ENCODE measurements at places on chromosomes 4 and X.
A peak's percentile ranks its signal among the peaks of the same experiment; 100 is the strongest.

DNA sequence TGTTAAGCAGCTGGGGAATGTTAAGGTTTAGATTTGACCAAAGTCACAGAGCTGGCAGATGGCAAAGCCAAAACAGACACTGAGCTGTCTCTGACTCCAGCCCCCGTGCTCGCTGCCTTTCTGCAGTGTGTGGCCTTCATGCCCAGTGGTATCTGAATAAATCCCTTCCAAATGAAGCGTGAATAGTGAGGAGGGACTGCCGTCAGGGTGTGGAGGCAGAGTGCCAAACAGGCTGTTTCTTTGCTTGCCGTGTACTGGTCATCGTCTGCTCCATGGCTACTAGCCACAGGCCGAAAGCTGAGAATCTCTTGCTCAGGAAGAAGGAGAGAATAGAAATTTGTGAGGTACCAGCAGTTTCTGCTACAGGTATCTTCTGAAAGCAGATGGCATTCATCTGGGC, 19.7 kb downstream of the PRIMPOL start:
- H3K36me3 ChIP-seq: peaks cover 57% of the 10 kb centered on the region
- DNase-seq: no peak
- H3K4me1 ChIP-seq: peaks cover 23% of the 10 kb centered on the region
- H3K27me3 ChIP-seq: no peaks in the 10 kb centered on the region

- no peak for DNase-seq
- H3K36me3 ChIP-seq: no peaks in the 10 kb centered on the region
- no peak overlapping the region for H3K27ac ChIP-seq
- no peak overlapping the region for H3K4me3 ChIP-seq
- H3K27me3 ChIP-seq: no peaks in the 10 kb centered on the region
Measured at GRCh38 chr4:147829401-147830101, 97.7 kb downstream of the ARHGAP10 start.

GRCh38 chr4:99144587-99144986, 490 bp upstream of the ADH4 start:
- no peak for DNase-seq
- H3K27me3 ChIP-seq: no peaks in the 10 kb centered on the region
- no peak overlapping the region for H3K4me3 ChIP-seq
- H3K4me1 ChIP-seq: no peaks in the 10 kb centered on the region

DNA sequence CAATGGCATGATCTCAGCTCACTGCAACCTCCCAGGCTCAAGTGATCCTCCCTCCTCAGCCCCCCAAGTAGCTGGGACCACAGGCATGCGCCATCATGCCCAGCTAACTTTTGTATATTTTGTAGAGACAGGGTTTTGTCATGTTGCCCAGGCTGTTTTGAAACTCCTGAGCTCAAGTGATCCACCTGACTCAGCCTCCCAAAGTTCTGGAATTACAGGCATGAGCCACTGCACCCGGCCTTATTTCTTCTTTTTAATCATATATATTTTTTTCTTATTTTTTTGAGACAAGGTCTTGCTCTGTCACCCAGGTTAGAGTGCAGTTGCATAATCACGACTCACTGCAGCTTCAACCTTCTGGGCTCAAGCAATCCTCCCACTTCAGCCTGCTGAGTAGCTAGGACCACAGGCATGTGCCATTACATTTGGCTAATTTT, 184.0 kb downstream of the TSPAN5 start:
- no peaks in the 10 kb centered on the region for H3K4me1 ChIP-seq
- no peak overlapping the region for H3K4me3 ChIP-seq
- DNase-seq: no peak

- no peak overlapping the region for H3K4me3 ChIP-seq
- H3K27me3 ChIP-seq: no peaks in the 10 kb centered on the region
- peak; percentile 71 for DNase-seq
- no peaks in the 10 kb centered on the region for H3K36me3 ChIP-seq
Measured at GRCh38 chrX:989959-990510, 222.4 kb downstream of the CRLF2 start.

DNA sequence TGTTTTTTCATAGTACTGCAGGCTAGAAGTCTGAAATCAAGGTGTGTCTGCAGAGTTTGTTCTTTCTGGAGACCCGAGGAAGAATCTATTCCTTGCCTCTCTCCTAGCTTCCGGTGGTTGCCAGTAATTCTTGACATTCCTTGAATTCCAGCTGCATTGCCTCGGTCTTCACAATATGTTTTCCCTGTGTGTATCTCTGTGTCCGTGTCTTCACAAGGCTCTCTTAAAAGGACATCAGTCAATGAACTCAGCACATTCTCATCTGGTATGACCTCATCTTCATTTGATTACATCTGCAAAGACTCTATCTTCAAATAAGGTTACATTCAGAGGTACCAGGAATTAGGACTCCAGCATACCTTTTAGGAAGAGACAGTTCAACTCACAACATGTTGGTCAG, 163.4 kb downstream of the BANK1 start:
- H3K36me3 ChIP-seq: no peaks in the 10 kb centered on the region
- no peak overlapping the region for H3K27ac ChIP-seq
- DNase-seq: no peak
- H3K27me3 ChIP-seq: no peaks in the 10 kb centered on the region
- no peak overlapping the region for H3K4me3 ChIP-seq

GRCh38 chrX:57929373-57929772, 19.1 kb upstream of the ZXDA start:
- DNase-seq: peak; percentile 38
- H3K36me3 ChIP-seq: no peaks in the 10 kb centered on the region
- H3K4me1 ChIP-seq: no peaks in the 10 kb centered on the region
- no peak overlapping the region for H3K27ac ChIP-seq
- no peaks in the 10 kb centered on the region for H3K27me3 ChIP-seq

GRCh38 chr4:141077611-141078225, 55.6 kb downstream of the RNF150 start:
- H3K36me3 ChIP-seq: no peaks in the 10 kb centered on the region
- no peak overlapping the region for H3K27ac ChIP-seq
- DNase-seq: no peak
- no peak overlapping the region for H3K4me3 ChIP-seq

GRCh38 chr4:52989865-52990264, 127.7 kb downstream of the RASL11B start:
- no peaks in the 10 kb centered on the region for H3K36me3 ChIP-seq
- no peak overlapping the region for H3K27ac ChIP-seq
- H3K4me1 ChIP-seq: no peaks in the 10 kb centered on the region
- no peak overlapping the region for H3K4me3 ChIP-seq
- no peaks in the 10 kb centered on the region for H3K27me3 ChIP-seq

GRCh38 chrX:65407157-65407626, 127.4 kb downstream of the LAS1L start:
- H3K36me3 ChIP-seq: no peaks in the 10 kb centered on the region
- H3K4me1 ChIP-seq: no peaks in the 10 kb centered on the region
- peak; percentile 46 for DNase-seq
- H3K27ac ChIP-seq: no peak overlapping the region
- peaks cover 22% of the 10 kb centered on the region for H3K27me3 ChIP-seq
- peak overlapping the region; percentile 66 for H3K4me3 ChIP-seq

DNA sequence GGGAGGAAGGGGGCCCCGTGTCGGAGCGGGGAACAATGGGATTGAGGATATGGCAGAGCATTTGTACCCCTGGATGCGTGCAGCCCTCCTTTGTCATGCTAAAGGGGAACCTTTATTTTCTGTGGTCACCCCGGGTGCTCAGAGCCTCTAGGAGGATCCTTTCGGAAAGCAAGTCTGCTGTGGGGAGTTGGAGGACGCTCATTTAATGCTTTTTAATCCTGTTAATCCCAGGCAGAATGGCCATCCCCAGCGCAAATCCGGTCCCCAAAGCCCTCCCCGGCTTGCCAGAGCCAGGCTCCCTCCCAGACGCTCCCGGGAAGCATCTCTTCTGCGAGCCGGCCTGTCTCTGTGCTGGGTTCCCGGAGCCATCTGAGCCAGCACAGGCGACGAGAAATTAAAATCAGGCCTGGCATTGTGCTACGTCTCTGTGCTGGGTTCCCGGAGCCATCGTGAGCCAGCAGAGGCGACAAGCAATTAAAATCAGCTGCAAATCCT, 113.2 kb upstream of the PPP2R3B start:
- no peak overlapping the region for H3K4me3 ChIP-seq
- H3K27me3 ChIP-seq: peaks cover 22% of the 10 kb centered on the region
- H3K27ac ChIP-seq: no peak overlapping the region
- no peaks in the 10 kb centered on the region for H3K4me1 ChIP-seq
- no peak for DNase-seq

GRCh38 chr4:7463566-7464258, 29.0 kb upstream of the PSAPL1 start:
- no peaks in the 10 kb centered on the region for H3K36me3 ChIP-seq
- no peak for DNase-seq
- no peaks in the 10 kb centered on the region for H3K4me1 ChIP-seq
- no peak overlapping the region for H3K27ac ChIP-seq
- peaks cover 4% of the 10 kb centered on the region for H3K27me3 ChIP-seq
- no peak overlapping the region for H3K4me3 ChIP-seq

- no peaks in the 10 kb centered on the region for H3K4me1 ChIP-seq
- DNase-seq: no peak
- no peaks in the 10 kb centered on the region for H3K27me3 ChIP-seq
- H3K27ac ChIP-seq: no peak overlapping the region
Measured at GRCh38 chr4:149781150-149781549, 34.5 kb downstream of the IQCM start.

All from common myeloid progenitor, CD34-positive (primary cell).